ENCODE measurements at places on chromosomes 2 and 18. TPM values are rescaled to one million over a fixed set of nuclear protein-coding genes. Genes with fewer than 3 reads are reported as not detected.

RUFY4 gene
- polyA plus RNA-seq = not detected

RMDN2 gene
- polyA plus RNA-seq = 4.0 TPM

FABP1 gene
- 0.99 TPM for polyA plus RNA-seq

GPBAR1 gene
- 1.00 TPM for polyA plus RNA-seq

LYG1 gene
- 1.2 TPM for polyA plus RNA-seq

RNF152 gene
- 2.8 TPM for polyA plus RNA-seq

MYO3B gene
- not detected for polyA plus RNA-seq

MGAT5 gene
- polyA plus RNA-seq = 9.7 TPM

CAPN14 gene
- 0.07 TPM for polyA plus RNA-seq

LRP2 gene
- polyA plus RNA-seq = 0.01 TPM

CEP68 gene
- 7.6 TPM for polyA plus RNA-seq

FAM237A gene
- polyA plus RNA-seq = not detected

SPP2 gene
- polyA plus RNA-seq = not detected

PLGLB1 gene
- polyA plus RNA-seq = 2.2 TPM

AQP12A gene
- polyA plus RNA-seq = not detected

GREB1 gene
- polyA plus RNA-seq = 1.4 TPM

ANKRD23 gene
- 26.7 TPM for polyA plus RNA-seq

RGPD5 gene
- polyA plus RNA-seq = 9.4 TPM

IGFBP5 gene
- 108 TPM for polyA plus RNA-seq

KCNJ3 gene
- 0.07 TPM for polyA plus RNA-seq

BUB1 gene
- 0.11 TPM for polyA plus RNA-seq

GKN2 gene
- polyA plus RNA-seq = not detected

PLGLB2 gene
- 1.6 TPM for polyA plus RNA-seq

POTEF gene
- not detected for polyA plus RNA-seq

CGREF1 gene
- 0.99 TPM for polyA plus RNA-seq

HAAO gene
- polyA plus RNA-seq = 2.4 TPM

SERPINB8 gene
- polyA plus RNA-seq = 0.72 TPM

SLC9A2 gene
- polyA plus RNA-seq = 0.08 TPM

MYL12A gene
- 2,104 TPM for polyA plus RNA-seq

DSG4 gene
- not detected for polyA plus RNA-seq

DSG1 gene
- not detected for polyA plus RNA-seq

TMEFF2 gene
- polyA plus RNA-seq = 0.08 TPM

SCYGR5 gene
- not detected for polyA plus RNA-seq

C2orf80 gene
- not detected for polyA plus RNA-seq

POTEJ gene
- polyA plus RNA-seq = not detected

ARHGAP25 gene
- polyA plus RNA-seq = 4.8 TPM

INPP5D gene
- polyA plus RNA-seq = 3.6 TPM

ARHGAP28 gene
- polyA plus RNA-seq = 1.1 TPM

POMC gene
- 7.8 TPM for polyA plus RNA-seq

MRPS5 gene
- 95.9 TPM for polyA plus RNA-seq

DLGAP1 gene
- 0.11 TPM for polyA plus RNA-seq

FAP gene
- polyA plus RNA-seq = 1.5 TPM

PHOSPHO2 gene
- 2.0 TPM for polyA plus RNA-seq

OTOS gene
- polyA plus RNA-seq = not detected

PRKAG3 gene
- 0.06 TPM for polyA plus RNA-seq

VWA3B gene
- 0.11 TPM for polyA plus RNA-seq

SLC23A3 gene
- 0.17 TPM for polyA plus RNA-seq

Data from heart left ventricle (tissue), 16 donors.